ENCODE measurements at places on chromosomes 7 and 10.
A peak's percentile ranks its signal among the peaks of the same experiment; 100 is the strongest.

DNA sequence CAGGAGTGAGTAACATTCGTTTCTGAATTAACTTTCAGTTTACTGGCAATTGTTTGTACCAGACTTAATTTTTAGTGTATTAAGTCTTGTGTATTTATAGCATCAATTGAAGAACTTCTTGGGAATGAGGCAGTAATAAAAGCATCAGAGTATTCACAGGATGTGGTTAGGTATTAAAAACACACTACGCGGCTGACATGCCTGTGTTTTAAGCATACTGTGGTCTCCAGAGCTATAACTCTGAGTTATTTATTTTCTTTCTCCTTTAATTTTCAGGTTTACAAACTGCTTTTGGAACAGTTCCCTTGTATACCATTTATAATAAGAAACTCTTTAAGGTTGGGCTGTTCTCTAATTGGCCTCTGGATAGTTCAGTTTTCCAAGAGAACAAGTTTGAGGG, 626.1 kb upstream of the NRG3 start:
- DNase-seq: no peak

DNA sequence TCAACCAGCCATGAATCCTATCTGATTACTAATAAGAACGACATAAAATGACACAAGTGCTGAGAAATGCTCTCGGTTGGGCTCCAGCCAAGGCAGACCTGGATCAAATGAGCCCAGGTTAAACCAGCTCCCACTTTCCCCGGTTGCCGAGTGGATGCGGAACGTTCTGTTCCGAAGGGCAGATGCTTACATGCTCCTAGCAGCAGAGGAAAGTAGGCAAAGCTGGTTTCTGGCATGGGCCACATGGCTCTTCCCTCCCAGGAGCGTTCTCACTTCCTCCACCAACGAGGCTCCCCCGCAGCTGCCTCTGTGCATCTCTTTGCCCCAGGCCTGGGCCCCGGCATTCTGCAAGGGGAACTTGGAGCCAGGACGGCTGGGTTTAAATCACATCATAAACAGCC, 61.8 kb upstream of the SDK1 start:
- DNase-seq: no peak

DNA sequence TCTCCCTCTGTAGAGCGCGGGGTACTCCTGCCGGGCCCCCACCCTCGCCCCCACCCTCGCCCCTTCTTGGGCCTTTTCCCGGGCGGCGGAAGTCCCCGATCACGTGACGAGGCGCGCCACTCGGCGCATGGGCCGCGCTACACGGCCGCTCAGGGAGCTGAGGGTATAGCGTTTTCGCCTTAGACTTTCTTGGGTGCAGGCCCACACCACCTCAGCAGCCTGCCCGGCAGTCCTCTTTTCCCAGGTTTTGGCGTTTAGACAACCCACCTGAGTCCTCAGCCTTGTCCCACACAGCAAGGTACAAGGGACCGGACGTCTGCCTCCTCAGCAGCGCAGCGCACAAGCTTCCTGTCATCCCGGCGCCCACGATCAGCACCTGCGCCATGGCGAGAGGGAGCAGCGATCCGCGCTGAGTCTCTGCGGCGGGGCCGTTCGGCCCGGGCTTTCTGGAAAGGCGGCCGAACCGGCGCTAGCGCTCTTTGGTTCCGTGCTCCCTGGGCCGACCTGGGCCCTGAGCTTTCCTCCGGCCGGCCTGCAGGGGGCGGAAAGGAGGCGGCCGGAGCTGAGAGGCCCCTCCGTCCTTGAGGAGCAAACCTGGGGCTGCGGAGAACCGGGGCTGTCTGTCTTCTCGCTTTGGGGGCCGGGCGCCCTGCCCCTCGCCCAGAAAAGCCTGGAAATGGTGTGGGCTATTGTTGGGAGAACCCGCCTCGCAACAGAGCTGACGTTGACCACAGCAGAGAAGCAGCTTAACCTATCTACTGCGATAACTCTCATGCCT, at the start of gene RNLS:
Gene RNLS, minus strand, starts transcription at position 513 of the 778 bp plus-strand sequence.
- peak; percentile 56 for DNase-seq

DNA sequence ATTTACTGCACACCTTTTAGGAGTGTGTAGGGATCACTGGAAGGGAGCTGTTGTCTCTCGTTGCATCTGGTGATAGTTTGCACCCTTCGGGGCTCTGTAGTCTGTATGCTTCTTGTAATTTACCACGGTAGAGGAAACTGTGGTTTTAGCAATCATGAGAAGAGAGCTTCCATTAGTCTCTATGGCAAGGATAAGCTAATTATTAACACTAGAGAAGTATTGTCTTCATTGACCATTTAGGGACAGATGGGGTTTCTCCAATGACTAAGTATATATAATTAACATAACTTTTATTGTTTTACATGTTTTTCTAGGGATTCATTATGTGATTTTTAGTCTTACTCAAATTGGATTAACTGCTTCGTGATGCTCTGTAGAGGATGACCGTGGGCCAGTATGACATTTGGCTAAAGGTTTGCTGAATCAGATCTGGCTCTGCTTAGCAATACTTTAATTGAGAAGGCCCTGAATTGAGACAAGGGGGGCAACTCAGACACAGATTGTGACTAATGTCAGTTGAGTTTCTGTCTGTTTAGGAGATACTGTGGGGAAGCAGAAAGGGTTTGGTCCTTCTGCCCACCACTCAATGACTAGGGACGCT, 8.7 kb downstream of the SLC18A2 start:
- no peak for DNase-seq

DNA sequence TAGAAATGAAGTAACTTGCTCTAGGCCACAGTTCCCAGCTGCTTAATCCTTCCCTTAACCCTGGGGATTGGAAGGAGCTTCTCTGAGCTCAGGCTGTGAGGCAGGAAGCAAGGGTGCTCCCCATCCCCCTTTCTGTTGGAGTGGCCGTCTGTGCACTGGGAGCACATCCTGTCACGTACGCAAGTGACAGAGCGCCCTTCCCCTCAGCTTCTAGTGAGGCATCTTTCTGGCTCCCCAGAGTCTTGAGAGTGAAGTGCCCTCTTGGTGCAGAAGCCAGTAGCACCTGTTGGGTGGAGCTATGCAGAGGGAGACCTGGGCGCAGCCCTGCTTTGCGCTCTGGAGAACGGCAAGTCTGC, 47.8 kb downstream of the SHH start:
- no peak for DNase-seq

- no peak for DNase-seq
Observed at GRCh38 chr10:126225672-126226008, 162.6 kb downstream of the ADAM12 start.

Data from central memory CD4-positive, alpha-beta T cell (primary cell).